ENCODE measurements at places on chromosomes 2 and 18. TPM values are rescaled to one million over a fixed set of nuclear protein-coding genes. Genes with fewer than 3 reads are reported as not detected.

The CHN1 gene
- 227 TPM for total RNA-seq

The HRH4 gene
- total RNA-seq = not detected

The TMEM247 gene
- total RNA-seq = not detected

The CCDC68 gene
- 3.6 TPM for total RNA-seq

The DLX2 gene
- total RNA-seq = 0.24 TPM

Measured in hair follicle dermal papilla cell (primary cell).